ENCODE measurements at places on chromosomes 12 and 14.

- no peak for DNase-seq
Observed at GRCh38 chr12:119938049-119938667, 50.9 kb upstream of the BICDL1 start.

GRCh38 chr12:85237327-85237726, 42.7 kb upstream of the ALX1 start:
- no peak for DNase-seq

- DNase-seq, result no peak
Observed at GRCh38 chr14:49992901-49993339, 100.0 kb downstream of the ARF6 start.

DNA sequence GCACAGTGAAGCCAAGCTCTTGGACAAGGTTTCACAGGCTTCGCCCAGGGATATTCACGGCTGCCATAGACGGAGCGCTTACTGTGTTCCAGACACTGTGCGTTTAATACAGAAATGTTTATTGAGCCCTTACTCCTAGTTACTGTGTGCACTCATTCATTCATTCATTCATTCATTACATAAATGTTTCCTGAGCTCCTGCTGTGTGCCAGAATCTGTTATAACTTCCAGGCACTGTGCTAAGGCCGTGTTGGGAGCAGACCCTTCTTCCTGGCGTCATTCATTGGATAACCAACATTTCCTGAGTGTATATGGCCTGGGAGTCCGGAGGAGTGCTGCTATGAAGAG, 760 bp upstream of the MED13L start:
- DNase-seq, result no peak

GRCh38 chr12:113650476-113650875, 178.8 kb upstream of the LHX5 start:
- no peak for DNase-seq

DNA sequence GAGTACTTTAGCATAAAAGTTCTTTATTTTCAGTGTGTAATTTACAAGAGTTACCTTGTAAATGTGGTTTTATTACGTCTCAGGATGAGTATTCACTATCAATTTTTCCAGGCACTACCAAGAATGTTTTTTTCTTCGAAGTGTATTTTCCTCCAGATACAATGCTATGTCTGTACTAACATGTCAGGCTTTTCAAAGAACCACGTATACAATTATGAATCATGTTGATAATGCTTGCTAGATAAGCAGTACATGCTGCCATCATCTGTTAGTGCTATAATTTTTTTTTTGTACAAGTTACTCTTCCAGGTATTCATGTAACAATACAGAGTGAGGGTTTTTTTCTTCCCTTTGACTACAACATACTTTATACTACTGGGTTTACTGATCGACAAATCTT, 5.6 kb upstream of the KANSL2 start:
- DNase-seq, result no peak

- no peak for DNase-seq
Observed at GRCh38 chr14:103163199-103163598, 39.9 kb downstream of the TNFAIP2 start.

DNA sequence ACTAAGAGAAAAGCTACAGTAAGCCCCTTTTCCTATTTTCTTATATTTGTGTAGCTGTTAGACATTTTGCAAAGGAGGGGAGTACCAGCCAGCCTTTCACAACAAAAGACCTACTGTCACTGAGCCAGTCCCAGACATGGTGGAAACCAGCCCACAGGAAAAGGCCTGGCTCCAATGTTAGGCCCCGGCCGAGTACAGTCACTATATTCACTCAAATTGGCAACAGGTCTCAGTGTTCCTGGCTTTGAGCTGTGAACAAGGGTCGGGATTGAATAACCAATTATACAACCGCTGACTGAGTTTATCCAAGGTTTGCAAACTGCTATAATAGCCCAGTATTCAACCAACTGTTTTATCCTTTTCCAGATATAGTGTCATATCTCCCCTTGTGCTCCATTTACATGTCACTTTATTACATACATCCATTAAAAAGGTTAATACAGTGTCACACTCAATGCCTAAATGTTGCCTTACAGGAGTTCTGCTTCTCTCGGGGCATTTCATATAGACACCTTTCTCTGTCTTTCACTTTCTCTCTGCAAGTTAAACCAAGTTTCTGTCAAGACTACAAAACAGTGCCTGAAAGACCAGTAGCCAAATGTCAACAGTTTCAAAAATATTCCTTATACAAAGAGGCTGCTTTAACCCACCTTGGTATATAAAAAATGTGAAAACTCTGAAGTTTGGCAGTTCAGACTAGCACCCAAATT, 178.1 kb downstream of the SOX5 start:
- DNase-seq, result peak; percentile 27

- DNase-seq, result no peak
Observed at GRCh38 chr12:121958541-121959240, 40.3 kb downstream of the CFAP251 start.

- DNase-seq, result no peak
Observed at GRCh38 chr12:83451189-83451588, 764.5 kb downstream of the TMTC2 start.

GRCh38 chr14:100890061-100890850, 13.3 kb downstream of the RTL1 start:
- no peak for DNase-seq

DNA sequence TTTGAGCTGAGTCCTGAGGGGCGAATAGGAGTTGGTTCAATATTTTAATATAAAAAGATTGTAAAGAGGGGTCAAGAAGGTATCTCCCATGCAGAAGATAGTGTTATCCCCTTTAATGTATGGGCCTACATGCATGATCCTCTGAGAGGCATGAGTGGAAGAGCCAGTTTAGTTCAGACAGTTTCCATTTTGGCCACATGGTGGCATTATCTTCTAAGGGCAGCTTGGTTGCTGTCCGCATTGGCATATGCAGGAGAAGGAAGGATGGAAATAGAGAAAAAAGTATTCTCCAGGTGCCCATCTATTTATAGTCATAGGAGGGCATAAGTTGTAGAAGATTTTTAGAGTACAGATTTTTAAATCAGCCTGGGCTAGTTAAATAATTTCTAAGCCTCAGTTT, 5.4 kb downstream of the SAMD4A start:
- DNase-seq, result no peak

DNA sequence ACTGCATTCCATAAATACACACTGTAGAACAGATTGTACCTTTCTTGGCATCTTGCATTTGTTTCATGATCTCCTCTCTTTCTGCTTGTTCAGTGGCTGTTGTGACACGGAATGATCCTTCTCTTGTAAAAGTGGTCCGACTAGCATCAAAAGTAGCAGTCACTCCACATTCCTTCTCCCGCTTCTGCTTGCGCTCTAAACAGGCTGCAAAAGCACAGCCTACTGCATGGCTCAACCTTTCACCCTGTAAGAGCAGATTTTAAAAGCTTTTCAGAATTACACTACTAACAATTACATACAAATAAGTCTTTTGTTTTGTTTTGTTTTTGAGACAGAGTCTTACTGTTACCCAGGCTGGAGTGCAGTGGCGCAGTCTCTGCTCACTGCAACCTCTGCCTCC, 49.8 kb downstream of the PAPLN start:
- DNase-seq, result no peak

- DNase-seq, result peak; percentile 51
Observed at GRCh38 chr12:75722714-75723200, 211.3 kb upstream of the KRR1 start.

DNA sequence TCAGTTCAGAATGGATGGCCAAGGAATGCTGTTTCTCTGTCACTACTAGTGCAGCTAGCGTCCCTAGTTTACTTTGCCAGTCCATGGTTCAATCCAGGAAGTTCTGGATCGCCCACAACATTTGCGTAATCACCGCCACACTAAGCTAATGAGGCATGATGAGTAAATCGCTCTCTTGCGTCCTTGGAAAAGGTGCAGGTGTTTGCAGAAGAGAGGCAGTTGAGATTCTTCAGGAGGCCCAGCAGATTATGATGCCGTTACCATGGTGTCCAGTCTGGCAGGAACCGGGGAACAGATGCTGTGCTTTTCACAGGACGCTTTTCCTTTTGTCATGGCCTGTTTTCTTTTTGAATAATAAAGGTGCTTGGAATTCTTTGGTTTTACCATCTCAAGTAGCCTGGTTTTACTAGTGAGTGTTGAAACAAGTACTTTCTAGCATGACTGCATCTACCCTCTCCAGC, 9.0 kb downstream of the TPH2 start:
- peak; percentile 4 for DNase-seq

DNA sequence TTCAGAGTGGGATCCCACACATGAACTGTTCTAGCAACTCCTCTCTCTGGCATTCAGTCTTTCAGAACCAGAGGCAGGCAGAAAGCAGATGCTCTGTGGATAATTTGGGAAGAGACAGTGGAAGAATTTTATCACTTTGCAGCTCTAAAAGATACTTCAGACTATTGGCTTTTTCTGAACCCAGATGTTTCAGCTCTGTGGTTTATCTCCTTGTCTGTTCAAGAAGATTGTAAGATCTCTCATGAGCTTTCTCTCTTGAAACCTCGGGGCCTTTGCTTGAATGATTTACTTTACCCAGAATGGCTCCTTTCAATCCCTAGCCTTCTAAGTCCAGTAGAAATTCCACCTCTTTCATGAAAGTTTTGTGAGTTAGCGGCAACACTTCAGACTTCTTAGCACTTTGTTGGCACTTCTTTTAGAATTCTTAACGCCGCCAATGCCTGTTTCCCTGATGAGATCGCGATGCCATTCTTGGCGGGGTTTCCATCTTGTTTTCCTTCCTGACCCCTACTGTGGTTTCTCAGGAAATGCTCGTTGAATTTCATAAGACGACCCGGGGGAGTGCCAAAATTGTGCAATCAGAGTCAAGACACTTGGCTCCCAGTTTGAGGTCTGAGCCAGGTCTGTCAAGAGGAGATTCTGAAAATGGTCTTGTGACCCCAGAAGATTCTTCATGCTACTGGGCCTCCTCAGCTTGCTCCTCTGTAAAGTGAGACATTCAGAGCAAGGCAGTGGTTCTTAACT, 107.0 kb upstream of the PRICKLE1 start:
- DNase-seq, result peak; percentile 59

DNA sequence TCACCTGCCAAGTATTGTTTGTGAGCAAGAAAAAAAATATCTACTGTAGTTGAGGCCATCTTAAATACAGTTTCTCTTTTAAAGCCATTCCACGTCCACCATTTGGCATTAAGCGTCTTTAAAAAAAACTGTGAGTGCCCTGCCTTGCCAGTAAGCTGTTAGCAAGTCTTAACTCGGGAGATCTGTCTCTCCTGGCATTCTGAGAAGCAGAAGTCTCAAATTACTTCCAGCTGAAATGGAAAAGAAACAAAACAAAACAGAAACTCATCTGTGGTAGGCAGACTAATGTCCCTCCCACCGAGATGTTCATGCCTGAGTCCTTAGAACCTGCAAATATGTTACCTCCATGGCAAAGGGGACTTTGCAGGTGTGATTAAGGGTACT, 126.2 kb downstream of the CRADD start:
- peak; percentile 34 for DNase-seq

- no peak for DNase-seq
Observed at GRCh38 chr12:9707864-9708808, 24.8 kb downstream of the CLECL1 start.

- no peak for DNase-seq
Observed at GRCh38 chr14:55454264-55455002, 14.0 kb upstream of the TBPL2 start.

GRCh38 chr12:92444763-92445162, 258.0 kb upstream of the PLEKHG7 start:
- peak; percentile 23 for DNase-seq

DNA sequence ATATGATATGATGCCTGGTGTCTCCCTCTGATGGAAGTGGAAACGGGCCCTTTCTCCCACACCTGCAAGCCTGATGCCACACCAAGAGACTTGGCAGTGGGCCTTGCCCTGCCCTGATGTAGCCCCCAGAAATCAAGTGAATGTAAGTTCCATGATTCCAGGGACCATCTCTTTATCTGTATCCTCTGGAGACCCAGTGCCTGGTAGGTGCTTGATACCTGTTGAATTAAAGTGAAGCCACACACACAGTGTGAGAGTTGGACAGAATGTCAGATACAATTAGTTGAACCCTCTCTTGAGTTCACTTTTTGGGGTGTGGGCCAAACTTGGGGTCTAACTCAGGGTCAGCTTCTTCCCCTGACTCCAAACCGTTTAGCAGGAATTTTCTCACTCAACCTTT, 4.8 kb upstream of the RAB35 start:
- DNase-seq, result no peak

DNA sequence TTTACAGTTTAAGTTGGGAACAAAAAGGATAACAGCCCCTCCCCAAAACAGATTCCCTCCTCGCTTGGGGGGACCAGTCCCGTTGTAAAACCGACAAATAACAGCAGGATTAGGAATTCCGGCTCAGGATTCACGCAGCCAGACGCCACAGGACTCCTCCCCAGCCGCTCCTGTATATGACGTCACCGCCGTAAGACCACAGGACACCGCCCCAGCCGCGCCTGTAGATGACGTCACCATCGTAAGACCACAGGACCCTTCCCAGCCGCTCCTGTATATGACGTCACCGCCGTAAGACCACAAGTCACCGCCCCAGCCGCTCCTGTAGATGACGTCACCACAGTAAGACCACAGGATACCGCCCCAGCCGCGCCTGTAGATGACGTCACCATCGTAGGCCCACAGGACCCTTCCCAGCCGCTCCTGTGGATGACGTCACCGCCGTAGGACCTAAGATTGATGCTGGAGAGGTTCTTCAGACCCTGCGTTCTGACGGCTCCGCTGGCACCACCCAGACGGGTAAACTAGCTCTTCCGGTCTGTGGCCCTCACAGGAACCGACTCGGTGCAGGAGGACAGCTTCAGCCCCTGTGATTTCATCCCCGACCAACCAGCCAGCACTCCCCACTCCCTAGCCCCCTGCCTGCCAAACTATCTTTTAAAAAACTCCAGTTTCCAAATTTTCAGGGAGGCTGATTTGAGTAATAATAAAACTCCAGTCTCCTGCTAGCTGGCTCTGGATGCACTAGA, 43.9 kb upstream of the FBRSL1 start:
- DNase-seq, result peak; percentile 24

- DNase-seq, result no peak
Observed at GRCh38 chr14:69750495-69750894, 16.4 kb upstream of the SRSF5 start.
